Upper lobe of right lung (tissue), 1 donor: ENCODE measurements at places on chromosomes 12 and 14. TPM values are rescaled to one million over a fixed set of nuclear protein-coding genes. Genes with fewer than 3 reads are reported as not detected.

DNA sequence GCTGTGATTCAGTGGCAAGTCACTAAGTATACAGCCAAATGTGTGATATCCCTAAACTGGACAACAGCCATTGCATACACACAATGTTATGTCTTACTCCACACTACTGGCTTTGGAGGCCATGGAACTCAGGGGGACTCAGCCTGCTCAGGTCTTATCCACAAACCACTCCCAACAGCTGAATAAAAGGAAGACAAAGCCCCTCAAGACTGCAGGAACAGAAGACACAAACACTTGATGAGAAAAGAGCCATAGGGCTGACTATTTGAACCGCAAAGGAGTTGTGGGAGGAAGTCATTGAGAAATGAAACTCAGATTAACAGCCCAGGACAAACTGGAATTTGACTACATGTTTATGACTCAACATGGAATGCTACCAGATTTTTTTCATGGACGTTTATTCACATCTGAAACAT lies 40.9 kb downstream of the PTGER2 start:
- DNase-seq: no peak

Gene PLEKHG7
- total RNA-seq: not detected

- peak; percentile 91 for DNase-seq
These were observed 33.5 kb downstream of the FMNL3 start for GRCh38 chr12:49673446-49674317.

- DNase-seq: no peak
These were observed 10.6 kb downstream of the TMEM120B start for GRCh38 chr12:121723200-121723599.

- no peak for DNase-seq
These were observed 2.0 kb downstream of the RABGGTA start for GRCh38 chr14:24269368-24269767.
